ENCODE measurements at places on chromosomes 1 and 21.

DNA sequence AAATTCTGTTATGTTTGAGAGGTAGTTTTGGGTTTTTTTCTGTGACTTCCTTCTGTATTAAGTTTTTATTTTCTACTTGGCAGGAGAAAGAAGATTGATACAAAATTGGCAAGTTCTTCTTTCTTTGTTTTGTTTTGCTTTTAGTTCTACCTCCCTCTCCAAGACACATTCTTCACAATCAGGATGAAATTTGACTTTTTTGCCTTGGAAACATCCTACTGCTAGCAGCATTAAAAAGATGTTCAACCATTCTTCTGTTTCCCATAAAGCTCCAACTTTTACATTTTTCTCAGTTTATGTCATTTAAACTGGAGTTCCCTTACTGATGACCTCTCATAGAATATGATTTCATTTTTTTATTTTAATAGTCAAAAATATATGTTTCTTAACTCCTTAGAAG, 234.8 kb downstream of the NCAM2 start:
- no peak for DNase-seq

GRCh38 chr21:46569081-46569480, 35.8 kb downstream of the S100B start:
- DNase-seq = no peak

- no peak for DNase-seq
These were observed 40.0 kb upstream of the UBE2U start for GRCh38 chr1:64163431-64163830.

GRCh38 chr1:81805537-81806431, 5.0 kb downstream of the ADGRL2 start:
- no peak for DNase-seq

GRCh38 chr1:175127565-175127964, 59.9 kb downstream of the TNN start:
- no peak for DNase-seq
